ENCODE measurements at places on chromosomes 1 and 21.

GRCh38 chr1:175128523-175128922, 60.9 kb downstream of the TNN start:
- DNase-seq, result no peak

DNA sequence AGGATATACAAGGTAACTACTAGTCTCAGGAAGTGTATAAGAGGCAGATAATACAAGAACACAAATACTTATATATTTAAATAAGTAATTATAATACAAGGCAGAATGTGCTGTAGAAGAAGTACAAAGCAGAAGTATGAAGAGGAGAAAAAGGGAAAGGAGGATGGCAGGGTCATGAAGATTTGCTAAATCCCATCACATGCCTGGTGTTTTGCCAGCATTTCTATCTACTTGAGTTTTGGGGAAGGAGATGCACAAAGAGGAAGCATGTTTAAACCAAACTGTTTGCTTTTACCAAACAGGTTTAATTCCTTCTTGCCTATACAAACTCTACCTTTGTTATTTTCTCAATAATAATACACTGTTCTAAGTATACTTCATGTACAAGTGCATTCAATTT, 60.9 kb upstream of the PODN start:
- DNase-seq, result no peak

DNA sequence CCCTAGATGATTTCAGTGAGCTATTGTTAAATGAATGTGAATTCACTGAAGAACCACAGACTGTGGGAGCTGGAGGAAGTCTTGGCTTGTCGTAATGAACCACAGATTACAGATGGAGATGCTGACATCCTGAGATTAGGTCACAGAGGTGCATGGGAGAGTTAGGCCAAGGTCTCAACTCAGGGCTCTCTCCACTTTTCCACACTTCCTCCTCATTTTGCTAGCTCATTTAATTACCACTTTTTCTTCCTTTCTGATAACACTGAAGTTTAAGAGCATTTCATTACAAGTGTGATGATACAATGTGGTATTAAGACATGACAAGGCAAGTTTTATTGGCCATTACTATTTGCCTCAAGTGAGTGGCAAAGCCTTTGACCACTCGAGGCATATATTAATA, 30.8 kb downstream of the ST6GALNAC3 start:
- no peak for DNase-seq

GRCh38 chr1:9539829-9540550, 725 bp downstream of the SLC25A33 start:
- peak; percentile 65 for DNase-seq

GRCh38 chr1:231761747-231762541, 135.4 kb downstream of the DISC1 start:
- no peak for DNase-seq

DNA sequence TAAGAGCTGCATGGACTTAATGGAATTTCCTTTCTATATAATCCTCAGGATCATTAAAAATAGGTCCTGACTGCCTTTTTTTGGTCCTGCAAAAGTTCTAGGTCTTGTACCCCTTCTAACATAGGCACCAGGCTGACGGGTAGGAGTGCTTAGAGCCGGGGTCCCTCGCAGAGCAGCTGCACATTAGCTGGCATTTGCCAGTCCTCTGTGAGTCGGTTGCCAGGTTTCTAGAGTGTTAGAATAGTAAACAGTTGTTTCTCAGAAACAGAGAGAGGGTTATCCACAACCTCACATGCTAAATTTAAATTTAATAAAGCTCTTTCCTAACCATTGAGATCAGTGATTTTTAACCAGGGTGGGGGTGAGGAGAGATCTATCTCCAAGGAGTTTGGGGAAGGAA, 35.4 kb upstream of the HEATR1 start:
- DNase-seq, result no peak

DNA sequence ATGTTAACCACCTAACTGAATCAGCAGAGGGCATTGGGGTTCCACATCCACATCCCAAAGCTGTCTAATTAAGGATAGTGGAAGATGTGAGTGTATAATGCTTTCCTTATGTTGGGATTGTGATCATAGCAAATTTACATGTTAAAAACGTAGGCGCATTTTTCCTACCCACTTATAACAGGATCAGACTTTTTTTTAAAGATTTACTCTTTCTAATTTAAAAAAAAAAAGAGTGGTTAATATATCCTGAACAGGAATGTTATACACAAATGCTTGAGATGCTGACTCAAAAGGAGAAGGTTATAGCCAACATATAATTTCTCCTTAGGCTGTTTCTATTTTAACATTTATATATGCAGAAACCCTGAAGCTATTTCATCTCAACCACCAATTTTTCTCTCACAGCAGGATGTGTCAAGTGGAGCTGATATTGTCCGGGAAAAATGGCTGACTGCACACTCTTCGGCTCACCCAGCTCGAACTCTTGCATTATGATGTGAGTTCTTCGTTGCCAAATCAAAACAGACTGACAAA, 40.3 kb downstream of the RGS5 start:
- peak; percentile 42 for DNase-seq

DNA sequence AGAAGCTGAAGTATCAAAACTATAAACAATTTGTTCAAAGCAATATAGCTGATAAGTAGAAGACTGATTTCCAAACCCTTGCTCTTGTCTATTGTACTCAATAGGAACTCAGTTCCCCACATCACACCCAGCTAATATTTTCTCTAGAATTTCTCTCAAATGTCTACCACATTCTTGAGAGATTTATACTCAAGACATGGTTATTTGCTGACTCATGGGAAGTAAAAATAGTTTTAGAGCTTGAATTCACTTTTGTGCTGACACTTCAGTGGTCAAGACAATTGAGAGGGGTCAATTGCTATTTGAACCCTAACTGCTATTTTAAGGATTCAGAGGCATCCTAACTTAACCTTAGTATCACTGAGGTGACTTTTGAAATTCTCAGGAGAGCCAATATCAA, 99.0 kb downstream of the TNNI3K start:
- DNase-seq, result no peak

- DNase-seq, result peak; percentile 55
Measured at GRCh38 chr1:175132436-175132835, 60.1 kb downstream of the KIAA0040 start.

Measured in EL (cell line).